ENCODE measurements at places on chromosomes 16 and 17.
A peak's percentile ranks its signal among the peaks of the same experiment; 100 is the strongest.

DNA sequence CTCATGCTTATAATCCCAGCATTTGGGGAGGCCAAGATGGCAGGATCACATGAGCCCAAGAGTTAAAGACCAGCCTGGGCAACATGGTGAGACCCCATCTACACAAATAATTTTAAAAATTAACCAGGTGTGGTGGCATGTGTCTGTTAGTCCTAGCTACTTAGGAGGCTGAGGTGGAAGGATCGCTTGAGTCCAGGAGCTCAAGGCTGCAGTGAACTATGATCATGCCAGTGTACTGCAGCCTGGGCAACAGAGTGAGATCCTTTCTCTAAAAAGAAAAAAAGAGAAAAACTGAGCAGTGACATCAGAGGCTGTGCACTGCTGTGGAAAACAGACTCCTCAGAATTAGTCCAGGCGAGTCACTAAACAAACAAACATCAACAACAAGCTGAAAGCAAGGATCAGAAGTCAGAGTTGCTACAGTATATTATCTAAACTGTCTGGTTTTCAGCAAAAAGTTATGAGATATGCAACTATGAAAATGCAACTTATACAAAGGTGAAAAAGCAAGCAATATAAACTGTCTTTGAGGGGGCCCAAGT, 39.3 kb downstream of the CBFB start:
- DNase-seq: no peak

GRCh38 chr16:87126403-87127025, 190.7 kb downstream of the C16orf95 start:
- no peak for DNase-seq

DNA sequence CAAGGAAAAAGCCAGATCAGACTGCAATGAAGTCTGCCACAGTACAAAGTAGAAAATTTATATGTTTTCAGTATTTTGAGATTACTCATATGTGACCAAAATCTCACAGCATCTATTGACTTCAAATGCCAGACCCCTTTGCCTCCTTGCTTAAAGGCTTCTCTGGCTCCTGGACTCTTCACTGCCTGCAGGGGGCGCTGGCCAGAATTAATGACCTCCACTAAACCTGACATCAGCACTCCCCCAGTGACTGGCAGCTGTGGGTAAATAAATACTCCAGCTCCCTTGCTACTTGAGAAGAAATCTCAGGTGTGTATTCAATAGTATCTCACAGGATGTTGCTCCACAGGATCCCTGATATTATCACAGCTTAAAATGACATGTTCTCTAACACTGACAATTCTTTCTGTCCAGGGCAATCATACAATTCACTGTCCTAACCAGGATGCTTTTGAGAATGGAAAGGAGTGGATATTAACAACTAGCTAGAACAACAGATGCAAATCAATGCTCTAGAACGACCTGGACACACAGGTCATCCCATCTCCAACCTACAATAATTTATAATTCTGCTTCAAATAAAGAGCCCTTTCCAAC, 4.0 kb downstream of the BECN1 start:
- peak; percentile 83 for DNase-seq

GRCh38 chr17:15169676-15170075, 95.5 kb downstream of the PMP22 start:
- DNase-seq: no peak

- no peak for DNase-seq
Observed at GRCh38 chr16:46839986-46840443, 9.0 kb upstream of the C16orf87 start.

GRCh38 chr16:61409604-61410003, 626.6 kb downstream of the CDH8 start:
- DNase-seq: no peak

GRCh38 chr17:14506364-14506763, 205.5 kb downstream of the HS3ST3B1 start:
- DNase-seq: no peak

GRCh38 chr16:67082891-67083290, 26.9 kb upstream of the PHAF1 start:
- DNase-seq: no peak

GRCh38 chr16:4537376-4538343, 913 bp downstream of the CDIP1 start:
- peak; percentile 66 for DNase-seq

DNA sequence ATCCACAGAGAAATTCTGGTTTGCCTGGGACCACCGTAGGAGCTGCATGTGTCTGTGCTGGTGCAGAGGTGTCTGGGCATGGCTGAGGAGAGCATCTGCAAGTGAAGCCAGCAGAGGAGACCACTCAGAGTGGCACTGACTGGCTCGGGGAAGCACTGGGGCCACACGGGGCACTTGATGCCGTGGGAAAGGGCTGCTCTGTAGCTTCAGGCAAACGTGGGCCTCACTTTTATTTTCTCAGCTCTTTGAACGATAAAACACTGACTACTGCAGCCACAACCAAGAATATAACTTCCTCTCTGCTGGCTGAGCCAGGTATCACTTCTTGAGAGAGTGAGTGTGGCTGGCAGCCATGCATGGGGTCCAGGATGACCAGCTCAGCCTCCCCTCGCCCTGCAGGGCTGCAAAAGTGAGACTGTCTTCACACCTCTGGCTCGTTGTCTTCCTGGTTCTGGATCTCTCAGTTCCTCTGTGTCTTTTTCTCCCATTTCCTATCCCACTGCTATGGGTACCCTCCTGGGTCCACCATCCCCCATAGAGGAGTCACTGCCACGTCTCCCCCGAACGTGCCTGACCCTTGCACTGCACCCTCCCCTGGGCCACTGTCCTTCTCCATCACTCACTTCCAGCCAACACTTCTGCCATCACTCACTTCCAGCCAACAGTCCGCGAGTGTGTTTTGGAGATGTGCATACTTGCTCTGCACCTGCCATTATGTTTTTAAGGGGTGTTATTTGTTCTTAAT, 201.4 kb upstream of the CHMP6 start:
- DNase-seq: no peak

GRCh38 chr16:11914210-11915113, 1.3 kb downstream of the GSPT1 start:
- no peak for DNase-seq

DNA sequence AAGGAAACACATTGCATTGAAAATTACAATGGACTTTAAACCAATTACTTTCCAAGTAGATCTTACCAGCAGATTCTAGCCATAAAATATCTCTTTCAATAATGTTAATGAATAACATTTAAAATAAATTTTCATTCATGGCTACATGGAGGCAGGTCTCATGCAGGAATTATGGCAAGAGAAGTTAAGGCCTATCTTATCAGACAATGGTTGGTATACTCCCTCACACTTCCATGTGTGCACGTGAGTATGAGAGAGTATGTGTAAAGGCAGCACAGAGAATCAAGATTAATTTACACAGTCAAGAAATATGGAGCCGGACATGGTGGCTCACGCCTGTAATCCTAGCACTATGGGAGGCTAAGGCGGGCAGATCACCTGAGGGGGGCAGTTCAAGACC, 76.5 kb downstream of the HELZ start:
- DNase-seq: no peak

GRCh38 chr17:61205931-61206330, 193.7 kb upstream of the TBX2 start:
- no peak for DNase-seq

- DNase-seq: no peak
Observed at GRCh38 chr17:34442387-34443111, 79.5 kb upstream of the CCL1 start.

- no peak for DNase-seq
Observed at GRCh38 chr17:80296221-80296620, 35.6 kb downstream of the RNF213 start.

All from ecto neural progenitor cell (in vitro differentiated cells).